CD4-positive, CD25-positive, alpha-beta regulatory T cell (primary cell): ENCODE measurements at places on chromosomes 7 and 10. TPM values are rescaled to one million over a fixed set of nuclear protein-coding genes. Genes with fewer than 3 reads are reported as not detected.

- no peak overlapping the region for H3K27ac ChIP-seq
- DNase-seq, result no peak
- no peaks in the 10 kb centered on the region for H3K36me3 ChIP-seq
Measured at GRCh38 chr7:158040199-158040598, 547.4 kb downstream of the PTPRN2 start.

- H3K36me3 ChIP-seq, result peaks cover 18% of the 10 kb centered on the region
- no peaks in the 10 kb centered on the region for H3K27me3 ChIP-seq
- H3K27ac ChIP-seq, result no peak overlapping the region
- no peak for DNase-seq
- H3K4me3 ChIP-seq, result no peak overlapping the region
Measured at GRCh38 chr7:127901895-127902703, 129.1 kb downstream of the LRRC4 start.

DNA sequence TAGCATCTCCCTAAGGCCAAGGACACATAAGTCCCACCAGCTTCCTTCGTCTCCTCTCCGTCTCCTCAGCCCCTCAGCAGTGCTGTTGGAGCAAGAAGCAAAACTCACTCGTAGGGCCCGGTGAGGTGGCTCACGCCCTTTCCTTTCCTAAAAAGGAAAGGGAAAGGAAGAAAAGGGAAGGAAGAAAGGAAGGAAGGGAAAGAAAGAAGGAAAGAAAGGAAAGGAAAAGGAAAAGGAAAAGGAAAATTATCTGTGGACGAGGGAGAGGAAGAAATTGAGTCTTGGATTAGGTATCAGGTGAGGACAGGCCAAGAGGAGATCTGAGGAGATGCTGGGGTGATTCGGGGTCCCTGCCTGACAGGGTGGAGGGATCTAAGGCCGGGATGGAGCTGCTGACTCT, 3.1 kb upstream of the ZNF316 start:
- H3K27ac ChIP-seq, result no peak overlapping the region
- H3K4me3 ChIP-seq, result no peak overlapping the region
- peaks cover 15% of the 10 kb centered on the region for H3K4me1 ChIP-seq
- DNase-seq, result no peak

DNA sequence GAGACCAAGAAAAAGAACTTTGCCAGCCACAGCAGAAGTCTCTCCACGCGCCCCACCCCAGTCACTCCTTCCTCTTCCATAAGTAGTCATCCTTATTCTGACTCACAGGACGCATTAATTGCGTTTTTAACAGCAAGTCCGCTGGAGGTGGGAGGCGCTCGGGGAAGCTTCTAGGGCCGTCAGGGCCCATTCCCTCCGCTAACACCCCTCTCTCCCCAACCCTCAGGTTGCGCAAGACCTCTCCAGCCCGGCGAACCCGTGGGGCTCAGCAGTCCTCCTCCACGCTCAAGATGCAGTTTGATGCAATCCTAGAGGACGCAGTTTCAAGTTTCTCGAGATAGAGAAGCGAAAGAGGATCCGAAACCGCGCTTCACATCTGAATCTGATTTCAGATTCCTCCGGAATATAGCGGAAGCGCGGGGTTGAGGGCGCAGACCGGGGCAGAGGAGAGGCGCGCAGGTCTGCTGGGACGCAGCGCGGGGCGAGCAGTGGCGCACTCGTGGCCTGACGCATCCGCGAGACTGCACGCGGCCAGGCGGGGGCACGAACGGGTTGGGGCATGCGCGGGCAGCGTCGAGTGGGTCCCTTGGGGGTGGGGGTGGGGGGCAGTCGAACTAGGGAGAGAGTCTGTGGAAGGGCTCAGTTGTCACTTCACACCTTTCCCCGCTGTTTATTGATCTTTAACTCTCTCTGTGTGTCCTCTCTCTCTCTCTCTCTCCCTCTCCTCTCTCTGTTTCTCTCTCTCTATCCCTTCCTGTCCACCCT, 37.8 kb upstream of the PSAP start:
- peak; percentile 80 for DNase-seq
- no peaks in the 10 kb centered on the region for H3K36me3 ChIP-seq
- peaks cover 11% of the 10 kb centered on the region for H3K4me1 ChIP-seq
- peak overlapping the region; percentile 59 for H3K4me3 ChIP-seq
- no peaks in the 10 kb centered on the region for H3K27me3 ChIP-seq
- H3K27ac ChIP-seq, result no peak overlapping the region

DNA sequence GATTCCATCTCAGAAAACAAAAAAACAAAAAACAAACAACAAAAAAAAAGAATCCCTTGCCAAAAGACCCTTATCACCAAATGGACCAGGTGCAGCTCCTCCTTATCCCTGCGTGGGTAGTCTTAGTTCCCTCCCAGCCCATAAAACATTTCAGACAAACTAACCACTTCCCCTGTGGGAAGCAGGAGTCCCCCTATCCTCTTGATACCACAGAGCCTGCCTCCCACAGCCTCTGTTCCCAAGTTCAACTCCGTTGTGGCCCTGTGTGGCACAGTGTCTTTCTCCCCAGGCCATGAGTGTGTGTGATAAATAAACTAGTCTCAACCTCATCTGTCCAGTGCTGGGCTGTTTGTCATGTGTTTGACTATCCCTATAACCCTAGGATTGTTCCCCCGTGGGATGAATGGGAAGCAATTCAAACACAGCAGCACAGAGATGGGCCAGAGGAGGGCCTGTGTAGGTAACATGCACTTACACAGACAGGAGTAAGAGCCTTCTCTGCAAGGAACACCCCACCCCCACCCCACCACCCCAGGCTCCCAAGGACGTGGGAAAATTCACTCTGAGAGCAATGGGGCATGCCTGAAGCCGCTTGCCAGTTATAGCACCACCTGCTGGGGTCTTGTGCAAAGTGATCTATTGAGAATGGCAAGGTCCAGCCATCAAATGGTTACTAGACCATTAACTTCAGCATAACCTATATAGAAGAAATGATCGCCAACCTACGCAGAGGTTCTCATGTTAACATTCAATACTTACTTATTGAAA, 147.1 kb upstream of the GHITM start:
- H3K27me3 ChIP-seq, result no peaks in the 10 kb centered on the region
- H3K4me1 ChIP-seq, result no peaks in the 10 kb centered on the region
- DNase-seq, result no peak
- no peak overlapping the region for H3K27ac ChIP-seq
- no peak overlapping the region for H3K4me3 ChIP-seq

- no peaks in the 10 kb centered on the region for H3K4me1 ChIP-seq
- H3K27me3 ChIP-seq, result no peaks in the 10 kb centered on the region
- DNase-seq, result no peak
- no peak overlapping the region for H3K27ac ChIP-seq
- H3K4me3 ChIP-seq, result no peak overlapping the region
Measured at GRCh38 chr10:95241533-95241932, 47.5 kb downstream of the ACSM6 start.

DNA sequence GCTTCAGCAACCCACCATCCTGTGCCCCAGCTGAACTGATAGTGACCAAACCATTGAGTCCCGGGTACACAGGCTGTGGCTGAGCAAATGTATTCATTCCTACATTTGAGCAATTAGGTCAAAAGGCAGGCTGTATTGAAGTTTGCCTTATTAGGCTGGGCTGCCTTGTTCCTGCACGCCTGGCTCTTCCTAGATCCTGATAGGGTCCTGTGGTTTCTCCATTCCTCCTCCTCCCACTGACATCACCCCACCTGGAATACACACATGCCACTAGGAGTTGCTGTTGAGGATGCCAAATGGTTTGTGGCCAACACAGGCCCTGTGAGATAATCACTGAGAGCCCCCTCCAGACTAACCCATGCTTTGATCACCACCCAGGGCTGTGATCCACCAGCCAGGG, 66.4 kb upstream of the FGFR2 start:
- H3K4me1 ChIP-seq, result no peaks in the 10 kb centered on the region
- no peaks in the 10 kb centered on the region for H3K36me3 ChIP-seq
- no peak overlapping the region for H3K4me3 ChIP-seq
- DNase-seq, result no peak

DNA sequence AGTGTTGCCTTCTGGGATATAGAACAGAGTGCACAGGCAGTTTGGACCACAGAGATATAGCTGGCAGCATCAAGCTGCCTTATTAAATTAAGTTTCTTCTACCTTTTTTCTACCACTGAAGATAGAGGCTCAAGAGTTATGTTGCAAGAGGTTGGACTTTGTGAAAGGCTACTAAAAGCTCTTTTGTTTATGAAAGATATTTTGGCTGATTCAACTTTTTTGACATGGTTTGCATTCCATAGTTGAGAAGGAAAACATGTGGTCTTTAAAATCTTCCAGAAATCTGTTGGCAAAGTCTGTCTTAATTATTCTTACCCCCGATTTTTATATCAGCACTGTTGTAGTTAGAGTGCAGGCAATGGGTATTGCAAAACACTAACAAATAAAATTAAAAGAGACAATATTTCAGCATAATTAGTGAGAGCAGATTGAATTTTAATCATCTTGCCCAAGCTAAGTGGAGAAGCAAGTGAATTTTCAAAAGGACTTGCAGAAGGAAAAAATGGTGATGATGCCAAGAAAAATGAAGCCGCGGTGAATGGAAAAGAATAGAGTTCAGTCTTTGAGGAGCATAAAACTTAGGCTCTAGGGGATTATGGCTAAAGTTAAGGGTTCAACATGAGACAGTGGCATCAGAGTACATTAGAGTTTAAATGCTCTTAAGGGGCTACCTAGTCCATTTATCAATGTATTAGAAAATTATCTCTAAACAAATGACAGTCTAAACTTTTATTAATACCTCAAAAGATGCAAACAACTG, 450.9 kb upstream of the CNTNAP2 start:
- no peak for DNase-seq
- H3K27ac ChIP-seq, result no peak overlapping the region
- no peaks in the 10 kb centered on the region for H3K27me3 ChIP-seq
- no peaks in the 10 kb centered on the region for H3K36me3 ChIP-seq
- no peak overlapping the region for H3K4me3 ChIP-seq

DNA sequence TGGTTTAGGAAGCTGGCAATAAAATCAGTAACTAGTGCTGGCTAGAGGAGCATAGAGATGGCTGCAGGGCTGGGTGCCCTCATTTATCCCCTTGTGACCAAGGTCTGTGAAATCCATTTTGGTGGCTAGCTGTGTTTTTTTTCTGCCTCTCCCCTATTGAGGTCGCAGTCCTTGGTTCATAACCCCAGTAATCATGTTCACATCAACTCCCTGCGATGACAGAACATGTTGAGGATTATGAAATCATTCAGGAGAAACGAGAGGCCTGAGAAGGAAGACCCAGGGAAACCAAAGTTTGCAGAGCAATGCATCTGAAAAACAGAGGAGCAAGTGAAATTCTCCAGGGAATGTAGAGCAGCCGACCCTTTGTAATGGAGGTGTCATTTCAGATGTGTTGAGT, 126.9 kb downstream of the TACC2 start:
- no peaks in the 10 kb centered on the region for H3K4me1 ChIP-seq
- no peaks in the 10 kb centered on the region for H3K36me3 ChIP-seq
- peaks cover 7% of the 10 kb centered on the region for H3K27me3 ChIP-seq
- no peak overlapping the region for H3K27ac ChIP-seq
- H3K4me3 ChIP-seq, result no peak overlapping the region

- no peak overlapping the region for H3K4me3 ChIP-seq
- H3K27me3 ChIP-seq, result no peaks in the 10 kb centered on the region
Measured at GRCh38 chr10:86944031-86944419, 13.4 kb downstream of the MMRN2 start.

DNA sequence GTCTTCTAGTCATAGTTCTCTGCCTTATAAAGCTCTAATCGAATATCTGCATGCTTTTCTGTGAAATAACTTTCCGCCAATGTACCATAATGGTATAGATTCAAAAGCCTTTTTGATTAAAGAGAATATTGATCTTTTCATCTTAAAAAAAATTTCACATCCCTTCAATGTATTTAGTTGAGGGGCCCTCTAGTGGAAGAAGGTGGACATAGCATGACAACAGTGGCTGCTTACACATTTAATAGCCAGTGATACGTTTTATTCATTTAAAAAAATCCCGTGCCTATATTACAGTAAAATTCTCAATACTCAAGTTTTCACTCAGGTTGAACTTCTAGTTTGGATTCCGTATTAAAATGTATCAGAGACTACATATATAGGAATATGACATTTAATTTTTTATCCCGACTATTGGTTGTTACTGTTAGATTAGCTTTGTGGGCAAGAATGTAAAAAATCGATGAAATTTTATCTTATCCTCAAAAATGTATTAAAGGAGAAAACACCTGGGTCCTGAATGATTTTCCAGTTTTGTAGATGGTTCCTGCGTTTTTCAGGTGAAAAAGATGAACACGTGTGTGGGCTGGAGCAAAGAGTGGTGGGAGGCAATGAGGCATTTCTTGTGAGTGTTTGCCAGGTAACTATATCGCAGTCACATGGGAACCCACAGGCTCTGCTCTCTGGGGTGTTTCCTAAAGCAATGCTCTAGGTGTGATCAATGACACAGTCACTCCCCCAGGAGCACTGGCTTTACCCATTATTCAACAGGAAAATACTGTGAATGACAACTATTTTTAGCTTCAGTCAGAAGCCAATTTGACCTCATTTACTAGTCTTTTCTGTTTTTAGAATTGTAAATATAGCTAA, 24.1 kb upstream of the PNLIP start:
- DNase-seq, result peak; percentile 43
- no peaks in the 10 kb centered on the region for H3K4me1 ChIP-seq
- no peaks in the 10 kb centered on the region for H3K27me3 ChIP-seq
- no peak overlapping the region for H3K27ac ChIP-seq

GRCh38 chr10:117462816-117463544, 79.6 kb upstream of the EMX2 start:
- H3K27me3 ChIP-seq, result no peaks in the 10 kb centered on the region
- H3K4me1 ChIP-seq, result no peaks in the 10 kb centered on the region

DNA sequence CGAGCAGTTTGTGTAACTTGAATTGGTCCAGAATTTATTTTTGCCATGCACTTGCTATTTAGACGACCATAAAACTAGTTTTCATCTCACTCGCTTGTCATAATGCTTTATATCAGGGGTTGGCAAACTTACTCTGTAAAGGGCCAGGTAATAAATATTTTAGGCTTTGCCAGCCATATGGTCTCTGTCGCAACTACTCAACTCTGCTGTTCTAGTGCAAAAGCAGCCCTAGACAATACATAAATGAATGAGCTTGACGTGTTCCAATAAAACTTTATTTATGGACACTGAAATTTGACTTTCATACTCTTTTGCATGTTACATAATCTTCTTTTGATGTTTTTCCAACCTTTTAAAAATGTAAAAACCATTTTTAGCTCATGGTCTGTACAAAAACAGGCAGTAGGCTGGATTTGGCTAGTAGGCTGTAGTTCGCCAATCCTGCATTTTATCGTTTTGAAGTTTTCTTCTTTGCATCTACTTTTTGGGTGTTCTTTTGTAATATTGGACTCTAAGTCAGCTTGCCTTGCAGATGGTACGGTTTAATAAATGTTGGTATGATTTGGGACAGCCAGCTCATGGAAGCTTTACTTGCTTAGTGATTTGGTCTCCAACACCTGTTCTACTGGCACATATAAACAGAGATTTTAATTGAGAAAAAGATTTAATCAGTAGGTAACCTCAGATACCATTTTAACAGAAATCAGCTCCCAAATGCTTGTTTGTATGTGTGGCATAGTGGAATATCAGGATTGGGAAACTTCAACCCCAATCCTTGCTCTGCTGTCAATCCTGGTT, 25.6 kb downstream of the SND1 start:
- no peaks in the 10 kb centered on the region for H3K27me3 ChIP-seq
- peaks cover 19% of the 10 kb centered on the region for H3K36me3 ChIP-seq
- no peak overlapping the region for H3K27ac ChIP-seq
- H3K4me1 ChIP-seq, result no peaks in the 10 kb centered on the region
- no peak overlapping the region for H3K4me3 ChIP-seq

EGR2 gene
- 7.5 TPM for total RNA-seq

PRKCQ gene
- 87.3 TPM for total RNA-seq

ERVW-1 gene
- not detected for total RNA-seq

STK31 gene
- total RNA-seq, result 0.44 TPM

C7orf33 gene
- not detected for total RNA-seq

ADIRF gene
- total RNA-seq, result not detected

FAM24A gene
- not detected for total RNA-seq

COX19 gene
- total RNA-seq, result 36.8 TPM

SAMD9L gene
- total RNA-seq, result 46.3 TPM

GPR85 gene
- total RNA-seq, result not detected

SH2D4B gene
- 0.25 TPM for total RNA-seq
